ENCODE measurements at places on chromosomes 1 and 21.
A peak's percentile ranks its signal among the peaks of the same experiment; 100 is the strongest.

GRCh38 chr1:61955261-61955660, 213.0 kb downstream of the PATJ start:
- no peak for DNase-seq

GRCh38 chr1:30928171-30928570, 19.6 kb upstream of the SDC3 start:
- DNase-seq: no peak

DNA sequence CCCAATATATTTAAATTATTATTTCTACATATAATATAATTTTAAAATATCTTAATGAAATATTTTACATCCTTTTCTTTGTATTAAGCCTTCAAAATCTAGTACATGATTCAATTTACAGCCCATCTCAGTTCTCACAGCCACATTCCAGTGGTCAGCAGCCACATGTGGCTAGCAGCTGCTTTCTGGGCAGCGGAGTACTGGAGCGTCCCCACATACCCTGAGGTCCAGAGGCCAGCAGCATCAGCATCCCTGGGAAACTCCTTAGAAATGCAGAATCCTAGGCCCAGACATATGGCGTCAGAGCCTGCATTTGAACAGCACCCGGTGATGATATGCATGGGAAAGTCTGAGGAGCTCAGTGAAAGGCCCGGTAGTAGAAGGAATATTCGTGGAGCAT, 8.6 kb upstream of the LHX4 start:
- DNase-seq: no peak

DNA sequence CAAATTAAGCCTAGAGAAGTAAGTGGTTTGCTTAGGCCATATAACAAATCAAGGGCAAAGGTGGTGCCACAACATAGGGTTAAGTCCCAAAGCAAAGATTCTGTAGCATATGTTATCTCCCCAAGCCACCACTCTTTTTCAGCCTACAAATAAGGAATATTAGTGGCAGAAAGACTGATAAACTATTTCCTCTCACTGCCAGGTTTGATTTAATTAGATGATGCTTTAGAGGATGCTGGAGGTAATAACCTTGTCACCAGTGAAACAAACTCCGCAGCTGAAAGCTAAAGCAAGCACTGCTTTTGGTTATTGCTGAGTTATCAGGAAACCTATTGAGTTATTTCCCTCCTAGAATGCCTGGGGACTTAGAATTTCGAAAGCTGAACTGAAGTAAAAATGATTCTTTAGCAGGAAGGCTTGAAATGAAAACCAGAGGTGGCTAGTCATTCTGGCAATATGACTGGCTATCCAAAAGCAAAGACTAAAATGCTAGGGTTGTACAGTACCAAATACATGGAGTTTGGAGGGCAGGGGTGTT, 145.2 kb downstream of the SYT2 start:
- DNase-seq: no peak

GRCh38 chr1:90729504-90730242, 12.6 kb upstream of the BARHL2 start:
- DNase-seq: no peak

GRCh38 chr1:53172426-53173128, 24.0 kb upstream of the CPT2 start:
- no peak for DNase-seq

- DNase-seq: no peak
Measured at GRCh38 chr1:161772397-161772796, 6.3 kb downstream of the ATF6 start.

- no peak for DNase-seq
Measured at GRCh38 chr1:230403442-230403841, 22.7 kb downstream of the PGBD5 start.

GRCh38 chr1:188584119-188584518, 1755.4 kb downstream of the PLA2G4A start:
- DNase-seq: no peak

DNA sequence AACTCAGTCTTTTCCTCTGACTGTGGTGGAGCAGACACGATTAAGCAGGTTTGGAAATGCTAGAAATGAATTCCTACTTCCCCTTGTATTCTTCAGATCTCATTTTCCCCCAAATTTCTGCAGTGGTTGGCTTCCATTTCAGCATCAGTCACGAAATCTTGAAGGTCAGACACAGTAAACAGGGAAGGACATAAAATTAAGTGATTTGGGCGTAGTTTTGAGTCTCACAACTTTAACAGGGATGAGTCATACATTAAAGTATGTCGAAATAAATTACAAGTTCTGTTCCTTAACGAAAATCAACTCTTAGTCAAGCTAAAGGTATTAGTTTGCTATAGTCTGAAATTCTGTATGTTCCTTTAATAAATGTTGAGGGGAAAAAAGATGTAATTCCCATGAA, 61.1 kb downstream of the HNRNPR start:
- DNase-seq: no peak

GRCh38 chr1:33368431-33368830, 47.5 kb upstream of the A3GALT2 start:
- no peak for DNase-seq

GRCh38 chr1:198850196-198850595, 211.4 kb downstream of the PTPRC start:
- no peak for DNase-seq

DNA sequence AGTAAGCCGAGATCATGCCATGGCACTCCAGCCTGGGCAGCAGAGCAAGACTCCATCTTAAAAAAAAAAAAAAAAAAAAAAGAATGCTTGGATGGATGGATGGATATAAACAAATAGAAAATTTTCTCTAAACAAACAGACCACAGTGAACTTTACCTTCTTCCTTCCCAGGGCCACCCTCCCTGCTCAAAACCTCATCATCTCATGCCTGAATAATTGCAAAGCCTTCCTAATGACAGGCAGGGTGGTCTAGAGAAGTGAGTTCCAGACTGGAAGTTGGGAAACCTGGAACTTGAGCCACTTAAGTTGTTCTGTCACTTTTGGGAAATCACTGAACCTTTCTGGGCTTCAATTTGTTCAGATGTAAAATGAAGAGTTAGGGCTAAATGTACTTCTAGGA, 17.6 kb downstream of the ATP2B4 start:
- no peak for DNase-seq

DNA sequence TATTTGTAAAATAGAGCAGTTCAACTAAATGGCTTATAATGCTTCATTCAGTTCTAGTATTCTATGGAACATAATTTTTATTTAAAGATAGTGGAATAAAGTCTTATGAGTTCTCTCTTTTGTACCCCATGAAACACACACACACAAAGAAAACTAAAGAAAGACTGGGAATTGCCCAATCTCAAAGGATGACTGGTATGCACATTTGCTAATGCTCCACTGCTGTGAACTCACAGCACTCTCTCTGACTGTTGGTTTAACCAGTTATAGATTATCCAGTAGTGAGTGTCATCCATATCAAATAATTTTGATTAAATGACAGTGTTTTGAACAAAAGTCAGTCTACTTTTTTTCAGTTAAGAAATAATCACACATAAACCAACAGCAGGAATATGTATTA, 1082.4 kb upstream of the B3GALT2 start:
- no peak for DNase-seq

GRCh38 chr1:78093560-78093959, 47.8 kb downstream of the GIPC2 start:
- DNase-seq: no peak

GRCh38 chr1:2508180-2508579, 18.2 kb downstream of the PANK4 start:
- no peak for DNase-seq

DNA sequence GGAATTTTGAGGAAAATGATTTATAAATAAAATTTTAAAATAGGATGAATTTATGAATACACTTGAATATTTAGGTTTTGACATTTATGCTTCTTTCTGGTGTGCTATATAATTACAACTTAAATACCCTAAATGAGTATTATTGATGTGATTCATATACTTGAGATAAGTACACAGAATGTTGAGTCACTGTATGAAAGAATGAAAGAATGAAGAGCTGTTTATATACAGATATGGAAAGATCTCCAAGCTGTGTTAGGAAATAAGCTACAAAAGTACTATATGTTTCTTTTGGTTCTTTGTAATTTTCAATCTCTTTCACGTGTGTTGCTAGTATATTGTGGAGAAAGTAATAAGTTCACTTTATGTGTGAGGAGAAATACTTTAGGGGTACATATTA, 147.2 kb downstream of the RASAL2 start:
- DNase-seq: no peak

- DNase-seq: no peak
Measured at GRCh38 chr1:25744140-25744581, 55.8 kb upstream of the SELENON start.

GRCh38 chr1:58144698-58145270, 401.7 kb downstream of the OMA1 start:
- DNase-seq: no peak

- no peak for DNase-seq
Measured at GRCh38 chr1:157133426-157133825, 4.8 kb downstream of the ETV3 start.

DNA sequence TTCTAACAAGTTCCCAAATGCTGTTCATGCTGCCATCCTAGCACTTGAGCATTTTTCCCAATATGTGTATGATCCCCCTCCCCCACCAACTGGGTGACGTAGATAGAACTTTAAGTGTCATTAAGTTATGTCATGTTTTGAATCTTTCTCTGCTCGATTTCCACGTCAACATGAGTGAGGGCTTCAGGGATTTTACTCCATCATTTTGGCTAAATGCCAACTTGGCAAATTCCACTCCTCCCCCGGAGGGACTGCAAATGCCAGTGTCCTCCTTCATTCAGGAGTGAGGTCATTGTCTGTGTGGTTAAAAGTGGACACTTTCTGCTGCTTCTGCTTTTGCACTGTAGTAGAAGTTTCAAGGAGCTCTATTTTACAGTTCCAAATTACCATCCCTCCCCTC, 201.7 kb downstream of the FGGY start:
- no peak for DNase-seq

DNA sequence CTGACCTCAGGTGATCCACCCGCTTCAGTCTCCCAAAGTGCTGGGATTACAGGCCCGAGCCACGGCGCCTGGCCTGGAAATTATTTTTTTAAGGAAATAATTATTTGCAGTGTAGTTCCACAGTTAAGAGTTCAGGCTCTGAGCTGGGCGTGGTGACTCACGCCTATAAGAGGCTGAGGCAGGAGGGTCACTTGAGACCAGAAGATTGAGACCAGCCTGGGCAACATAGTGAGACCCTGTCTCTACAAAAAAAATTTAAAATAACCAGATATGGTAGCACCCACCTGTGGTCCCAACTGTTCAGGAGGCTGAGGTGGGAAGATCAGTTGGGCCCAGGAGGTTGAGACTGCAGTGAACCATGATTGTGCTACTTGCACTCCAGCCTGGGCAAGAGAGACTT, 13.9 kb downstream of the H3-3A start:
- no peak for DNase-seq

DNA sequence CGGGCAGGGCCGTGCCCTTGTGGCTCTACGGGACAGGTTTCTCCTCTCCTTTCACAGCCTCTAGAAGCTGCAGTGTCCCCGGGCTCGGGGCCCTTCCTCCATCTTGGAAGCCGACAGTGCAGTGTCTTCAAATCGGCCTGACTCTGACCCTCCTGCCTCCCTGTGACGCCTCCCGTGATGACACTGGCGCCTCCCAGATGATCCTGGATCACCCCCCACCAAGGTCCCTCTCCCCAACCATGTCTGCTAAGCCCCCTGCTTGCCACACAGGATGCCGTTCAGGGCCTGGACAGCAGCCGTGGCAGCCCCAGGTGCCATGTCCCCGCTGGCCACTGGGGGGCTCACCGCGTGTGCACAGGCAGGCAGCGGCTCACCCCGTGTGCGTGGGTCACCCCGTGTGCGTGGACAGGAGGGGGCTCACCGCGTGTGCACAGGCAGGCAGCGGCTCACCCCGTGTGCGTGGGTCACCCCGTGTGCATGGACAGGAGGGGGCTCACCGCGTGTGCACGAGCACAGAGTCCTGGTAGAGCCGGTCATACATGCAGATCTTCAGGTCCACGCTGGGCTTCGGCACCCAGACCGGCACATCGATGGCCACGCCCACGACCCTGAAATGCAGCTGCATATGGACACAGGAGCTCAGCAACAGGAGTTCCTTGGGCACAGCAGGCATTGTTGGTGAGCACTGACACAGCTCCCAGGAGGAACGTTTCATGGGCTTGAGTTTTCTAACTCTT, 24.9 kb upstream of the TMEM52 start:
- DNase-seq: peak; percentile 16

DNA sequence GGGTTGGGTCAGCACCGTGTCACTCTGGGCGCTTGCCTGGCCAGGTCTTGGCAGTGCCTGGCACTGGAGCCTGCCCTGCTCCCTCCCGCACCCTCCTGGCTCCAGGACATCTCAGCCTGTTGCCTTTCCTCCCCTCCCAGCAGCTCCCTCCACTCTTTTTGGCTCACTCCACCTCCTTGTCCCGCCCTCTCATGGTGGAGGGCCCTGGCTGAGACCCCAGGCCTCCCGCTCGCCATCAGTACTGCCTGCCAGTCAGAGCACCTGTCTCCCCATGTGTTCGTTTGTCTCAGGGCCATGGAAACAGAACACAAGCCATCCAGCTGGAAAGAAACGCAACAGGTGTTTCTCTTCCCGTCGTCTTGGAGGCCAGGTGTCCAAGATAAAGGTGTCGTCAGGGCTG, 61.0 kb downstream of the B3GALT5 start:
- no peak for DNase-seq

- DNase-seq: no peak
Measured at GRCh38 chr1:39711966-39712340, 20.7 kb upstream of the HPCAL4 start.

GRCh38 chr1:99702221-99702620, 56.3 kb downstream of the PALMD start:
- no peak for DNase-seq

GRCh38 chr1:65791801-65792668, 660 bp upstream of the PDE4B start:
- DNase-seq: peak; percentile 24

- no peak for DNase-seq
Measured at GRCh38 chr21:39625211-39625895, 12.6 kb downstream of the B3GALT5 start.

GRCh38 chr1:116666187-116667077, 1.1 kb downstream of the IGSF3 start:
- DNase-seq: no peak

GRCh38 chr1:94580367-94581115, 39.0 kb upstream of the F3 start:
- no peak for DNase-seq

- no peak for DNase-seq
Measured at GRCh38 chr1:113984710-113985109, 5.4 kb downstream of the OLFML3 start.

DNA sequence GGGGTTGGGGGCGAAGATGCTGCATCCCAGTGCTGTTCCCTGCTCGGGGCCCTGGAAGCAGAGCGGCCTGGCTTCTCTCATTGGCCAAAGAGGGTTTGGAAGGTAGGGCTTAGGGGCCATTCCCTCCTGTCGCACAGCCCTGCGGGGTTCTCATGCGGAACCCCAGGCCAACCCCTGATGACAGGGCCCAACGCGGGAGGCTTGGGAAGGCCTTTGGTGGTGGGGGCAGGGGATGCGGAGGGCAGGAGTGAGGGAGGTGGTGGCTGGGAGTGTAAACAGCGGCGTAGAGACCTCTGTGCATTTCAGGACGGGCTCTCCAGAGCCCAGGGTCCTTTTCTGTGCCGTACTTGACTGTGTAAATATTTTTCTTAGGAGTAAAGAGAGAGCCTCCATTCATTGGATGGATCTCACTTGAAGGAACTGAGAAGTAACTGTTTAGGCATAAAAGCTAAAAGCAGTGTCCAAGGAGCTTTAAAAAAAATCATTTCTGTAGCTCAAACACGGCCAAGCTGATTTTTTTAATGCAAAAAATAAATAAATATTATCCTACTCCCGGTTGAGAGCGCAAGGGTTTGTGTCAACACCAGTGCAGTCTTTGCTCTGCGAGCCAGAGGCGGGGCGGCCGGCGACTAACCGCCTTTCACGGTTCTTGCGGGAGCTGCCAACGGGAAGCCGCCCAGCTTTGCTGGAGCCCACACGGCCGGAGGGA, 169.1 kb downstream of the PRDM16 start:
- DNase-seq: no peak

GRCh38 chr1:32900956-32901822, at the start of gene TMEM54:
TSS of gene TMEM54 (minus strand) at chr1:32901389. CDS start at chr1:32901238, 151 bp downstream.
- no peak for DNase-seq
